Retinal pigment epithelial cell (primary cell): ENCODE measurements at places on chromosomes 5 and 9.

- DNase-seq = no peak
Measured at GRCh38 chr9:33158843-33159776, 8.0 kb downstream of the B4GALT1 start.

DNA sequence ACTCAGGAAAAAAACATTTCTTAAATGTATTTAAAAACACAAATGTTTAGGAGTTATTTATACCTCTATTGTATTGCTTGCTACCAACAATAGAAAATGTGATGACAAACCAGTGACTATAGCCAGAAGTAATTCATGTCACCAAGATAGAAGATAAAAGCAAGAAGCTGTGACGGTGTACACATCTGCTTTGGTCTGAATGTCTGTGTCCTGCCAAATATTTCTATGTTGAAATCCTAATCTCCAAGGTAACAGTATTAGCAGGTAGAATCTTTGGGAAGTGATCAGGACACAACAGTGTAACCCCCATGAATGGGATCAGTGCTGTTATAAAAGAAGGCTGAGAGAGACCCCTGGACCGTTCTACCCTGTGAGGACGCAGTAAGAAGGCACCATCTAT, 74.7 kb downstream of the CEMIP2 start:
- DNase-seq = no peak

- DNase-seq = peak; percentile 38
Measured at GRCh38 chr9:5688109-5688508, 59.2 kb downstream of the RIC1 start.

DNA sequence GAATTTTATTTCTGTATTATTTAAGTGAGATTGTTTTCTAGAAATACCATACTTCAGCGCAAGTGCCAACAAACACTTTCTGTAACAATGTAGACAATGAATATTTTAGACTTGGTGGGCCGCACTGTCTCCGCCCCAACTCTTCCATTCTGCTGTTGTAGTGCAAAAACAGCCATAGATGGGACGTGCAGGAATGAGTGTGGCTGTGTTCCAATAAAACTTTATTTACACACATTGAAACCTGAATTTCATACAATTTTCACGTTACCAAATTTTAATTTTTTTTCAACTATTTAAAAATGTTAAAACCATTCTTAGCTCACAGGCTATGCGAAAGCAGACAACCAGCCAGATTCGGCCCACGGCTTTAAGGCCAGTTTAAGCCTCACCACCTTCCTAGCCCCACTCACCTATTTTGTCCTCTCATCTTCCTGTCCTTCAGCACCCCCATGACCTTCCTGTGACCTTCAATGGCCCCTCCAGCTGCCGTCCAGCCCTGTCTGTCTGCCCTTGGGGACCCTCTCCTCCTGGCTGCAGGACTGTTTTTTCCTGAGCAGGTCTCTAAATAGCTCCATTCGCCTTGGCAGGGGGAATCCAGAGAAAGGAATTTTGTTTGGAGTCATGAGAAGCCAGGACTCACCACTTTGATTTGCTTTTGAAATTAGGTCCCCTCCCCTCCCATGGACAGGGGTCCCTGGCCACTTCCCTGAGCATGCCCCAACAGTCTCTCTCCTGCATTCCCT, 11.2 kb upstream of the ANXA6 start:
- DNase-seq = no peak

DNA sequence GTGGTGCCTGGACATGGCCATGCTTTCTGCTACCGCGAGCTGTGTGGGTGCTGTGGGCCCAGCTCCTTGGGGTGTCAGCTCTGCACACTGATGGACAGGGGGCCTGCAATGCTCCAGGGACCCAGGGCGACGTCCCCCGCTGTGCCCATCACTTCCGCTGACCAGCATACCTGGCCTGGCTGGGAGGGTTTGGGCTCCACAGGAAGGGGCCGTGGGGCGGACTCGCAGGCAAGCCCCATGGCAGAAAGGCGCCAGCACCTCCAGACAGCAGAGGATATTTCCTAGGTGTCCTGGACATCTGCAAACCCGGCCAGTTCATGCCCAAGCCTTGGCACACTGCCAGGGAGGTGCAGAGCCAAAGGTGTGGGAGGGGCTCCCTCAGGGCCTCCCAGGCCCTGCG, 295.8 kb upstream of the IRX4 start:
- no peak for DNase-seq

- no peak for DNase-seq
Measured at GRCh38 chr9:129264388-129264787, 86.3 kb upstream of the IER5L start.

- DNase-seq = no peak
Measured at GRCh38 chr5:77936365-77936693, 160.2 kb upstream of the TBCA start.

DNA sequence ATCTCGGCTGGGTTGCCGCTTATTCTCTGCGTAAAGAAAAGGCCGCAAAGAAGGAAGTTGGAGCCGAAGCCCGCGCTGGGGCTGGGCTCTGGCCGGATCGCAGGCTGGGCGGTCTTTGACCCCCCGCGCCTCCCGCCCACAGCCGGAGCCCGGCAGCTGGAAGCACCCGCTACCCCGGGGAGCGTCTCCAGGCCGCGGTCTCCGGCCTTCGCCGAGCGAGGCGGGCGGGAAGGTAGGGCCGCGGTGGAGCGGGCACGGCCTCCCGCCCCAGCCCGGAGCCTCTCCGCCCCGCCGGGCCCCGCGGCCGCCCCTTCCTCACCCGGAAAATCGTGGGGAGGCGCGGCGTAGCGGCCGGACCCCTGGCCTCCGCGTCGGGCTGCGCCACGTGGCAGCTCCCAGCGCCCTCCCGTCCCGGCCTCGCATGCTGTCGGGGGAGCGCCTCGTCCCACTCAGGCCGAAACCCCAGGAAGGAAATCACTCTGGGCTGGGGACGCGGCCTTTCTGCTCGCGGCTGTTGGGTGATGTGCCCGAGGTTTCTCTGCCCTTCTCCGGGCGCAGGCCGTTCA, 12.0 kb downstream of the FOXD1 start:
- DNase-seq = no peak

GRCh38 chr5:133489632-133490031, 122.7 kb downstream of the FSTL4 start:
- DNase-seq = no peak

- DNase-seq = no peak
Measured at GRCh38 chr9:79264511-79265355, 307.0 kb upstream of the TLE4 start.
